DMS 273 treated with DMSO at 0.1 percent for 48 hours (cell line): ENCODE measurements at places on chromosomes 13 and 19.

- DNase-seq, result no peak
Measured at GRCh38 chr19:28239270-28239669, 973.7 kb downstream of the UQCRFS1 start.

GRCh38 chr19:3990815-3991117 is 5.5 kb upstream of the EEF2 start:
- no peak for DNase-seq

- DNase-seq, result no peak
Measured at GRCh38 chr13:107585469-107586180, 629.7 kb downstream of the LIG4 start.

DNA sequence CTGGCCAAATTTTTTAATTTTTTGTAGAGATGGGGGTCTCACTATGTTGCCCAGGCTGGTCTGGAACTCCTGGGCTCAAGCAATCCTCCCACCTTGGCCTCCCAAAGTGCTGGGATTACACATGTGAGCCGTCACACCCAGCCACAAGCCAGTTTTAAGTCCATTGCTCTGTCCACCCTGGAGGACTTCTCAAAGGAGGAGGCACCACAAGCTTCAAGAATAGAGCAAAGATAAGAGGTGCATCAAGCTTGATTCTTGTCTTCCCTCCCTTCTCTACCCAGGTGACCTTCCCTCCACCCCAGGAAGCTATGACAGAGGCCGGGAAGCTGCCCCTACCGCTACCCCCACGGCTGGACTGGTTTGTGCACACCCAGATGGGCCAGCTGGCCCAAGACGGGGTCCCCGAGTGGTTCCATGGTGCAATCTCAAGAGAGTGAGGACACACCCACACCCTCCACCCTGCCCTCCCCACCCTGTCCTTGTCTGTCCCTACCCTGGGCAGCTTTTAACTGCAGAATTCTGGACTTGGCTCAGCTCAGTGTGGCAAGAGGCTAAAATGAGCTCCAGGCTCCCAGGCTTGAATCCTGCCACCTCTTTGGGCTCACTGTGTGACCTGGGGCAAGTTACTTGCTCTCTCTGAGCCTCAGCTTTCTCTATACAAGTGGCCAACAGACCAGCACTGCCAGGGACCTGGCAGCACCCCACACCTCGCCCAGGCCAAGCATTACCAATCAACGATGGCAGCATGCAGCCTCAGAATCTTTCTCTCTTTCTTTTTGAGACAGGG is 5.2 kb downstream of the HSH2D start:
- DNase-seq, result no peak

- no peak for DNase-seq
Measured at GRCh38 chr13:112065867-112066623, 904 bp upstream of the SOX1 start.

- DNase-seq, result no peak
Measured at GRCh38 chr13:36673352-36673751, 468 bp upstream of the SERTM1 start.

- DNase-seq, result no peak
Measured at GRCh38 chr13:97307882-97308624, 85.9 kb downstream of the MBNL2 start.

DNA sequence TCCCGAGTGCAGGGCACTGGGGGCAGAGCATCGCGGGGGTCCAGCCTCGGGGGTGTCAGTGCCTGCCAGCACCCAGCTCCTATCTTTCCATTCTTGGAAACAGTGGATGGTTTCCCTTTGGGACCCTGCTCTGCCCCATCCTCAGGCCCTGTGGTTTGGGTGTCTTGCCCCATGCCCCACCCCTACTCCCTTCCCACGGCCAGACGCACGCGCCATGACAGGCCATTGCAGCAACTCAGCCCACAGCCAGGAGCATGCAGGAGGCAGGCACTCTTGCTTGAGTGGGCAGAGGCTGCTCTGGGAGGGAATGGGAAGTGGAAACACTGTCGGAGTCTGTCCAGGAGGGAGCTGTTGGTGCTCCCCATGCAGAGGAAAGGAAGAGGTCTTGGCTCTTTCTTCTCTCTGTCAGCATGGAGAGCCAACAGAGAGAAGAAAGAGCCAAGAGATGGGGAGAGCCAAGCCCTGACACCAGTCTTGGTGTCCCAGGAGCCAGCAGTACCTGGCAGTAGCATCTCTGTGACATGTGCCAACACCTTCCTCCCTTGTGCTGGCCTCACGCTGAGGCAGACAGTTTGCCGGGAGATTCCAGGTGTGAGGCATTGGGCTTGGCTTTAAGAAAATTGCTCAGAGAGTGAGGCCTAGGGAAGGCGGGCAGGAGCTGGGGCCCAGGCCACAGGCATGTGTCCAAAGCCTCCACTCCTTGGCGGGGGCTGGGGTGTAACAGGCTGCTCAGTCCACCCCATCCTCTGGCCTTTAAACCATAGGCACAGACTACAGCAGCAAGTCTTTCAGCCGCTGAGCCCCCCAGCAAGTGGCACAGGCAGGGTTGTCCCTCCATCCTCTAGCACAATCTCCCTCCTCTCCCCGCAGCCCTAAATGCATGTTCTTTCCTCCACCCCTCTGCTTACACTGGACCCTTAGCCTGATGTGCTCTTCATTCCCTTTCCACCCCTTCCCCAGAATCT is 86.7 kb upstream of the UQCRFS1 start:
- no peak for DNase-seq

DNA sequence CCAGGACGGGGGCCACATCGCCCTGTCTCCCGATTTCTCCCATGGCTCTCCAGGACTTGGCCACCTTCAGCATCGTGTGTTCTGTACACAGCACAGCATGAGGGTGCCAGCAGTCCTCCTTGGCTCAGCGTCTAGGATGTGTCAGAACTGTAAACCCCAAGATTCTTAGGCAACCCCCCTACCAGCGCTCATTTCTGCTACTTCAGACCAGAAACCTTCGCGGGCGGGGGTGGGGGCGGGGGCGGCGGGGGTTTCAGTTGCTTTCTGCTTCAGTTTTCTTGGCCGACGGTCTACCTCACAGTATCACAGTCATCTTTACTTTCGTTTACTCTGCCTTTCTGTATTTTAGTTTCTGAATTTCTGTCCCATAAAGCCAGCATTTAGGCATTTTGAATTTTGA is 82.4 kb downstream of the GGACT start:
- no peak for DNase-seq

DNA sequence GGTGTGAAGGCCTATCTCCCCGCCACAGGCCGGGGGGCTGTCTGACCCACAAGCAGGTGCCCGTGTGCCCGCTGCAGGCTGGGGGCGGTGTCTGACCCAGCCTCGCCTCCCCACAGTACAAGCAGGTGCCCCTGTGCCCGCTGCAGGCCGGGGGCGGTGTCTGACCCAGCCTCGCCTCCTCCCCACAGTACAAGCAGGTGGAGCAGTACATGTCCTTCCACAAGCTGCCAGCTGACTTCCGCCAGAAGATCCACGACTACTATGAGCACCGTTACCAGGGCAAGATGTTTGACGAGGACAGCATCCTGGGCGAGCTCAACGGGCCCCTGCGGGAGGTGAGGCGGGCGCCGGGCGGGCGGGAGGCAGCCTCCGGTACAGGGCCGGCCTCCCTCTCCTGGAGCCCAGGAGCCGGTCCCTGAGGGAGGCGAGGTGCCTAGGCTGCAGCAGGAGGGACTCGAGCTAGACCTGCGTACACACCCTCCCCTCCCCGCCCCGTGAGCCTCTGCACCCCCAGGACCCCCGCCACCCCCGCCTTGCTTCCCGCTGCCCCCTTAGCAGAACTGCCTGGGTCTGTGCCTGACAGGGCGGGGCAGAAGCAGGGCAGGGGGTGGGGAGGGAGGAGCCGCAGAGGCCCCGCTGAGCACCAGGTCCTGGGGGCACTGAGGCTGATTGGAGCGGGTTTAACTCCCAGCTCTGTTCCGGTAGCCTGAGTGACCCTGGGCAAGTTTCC is 20.6 kb downstream of the HCN2 start:
- no peak for DNase-seq

DNA sequence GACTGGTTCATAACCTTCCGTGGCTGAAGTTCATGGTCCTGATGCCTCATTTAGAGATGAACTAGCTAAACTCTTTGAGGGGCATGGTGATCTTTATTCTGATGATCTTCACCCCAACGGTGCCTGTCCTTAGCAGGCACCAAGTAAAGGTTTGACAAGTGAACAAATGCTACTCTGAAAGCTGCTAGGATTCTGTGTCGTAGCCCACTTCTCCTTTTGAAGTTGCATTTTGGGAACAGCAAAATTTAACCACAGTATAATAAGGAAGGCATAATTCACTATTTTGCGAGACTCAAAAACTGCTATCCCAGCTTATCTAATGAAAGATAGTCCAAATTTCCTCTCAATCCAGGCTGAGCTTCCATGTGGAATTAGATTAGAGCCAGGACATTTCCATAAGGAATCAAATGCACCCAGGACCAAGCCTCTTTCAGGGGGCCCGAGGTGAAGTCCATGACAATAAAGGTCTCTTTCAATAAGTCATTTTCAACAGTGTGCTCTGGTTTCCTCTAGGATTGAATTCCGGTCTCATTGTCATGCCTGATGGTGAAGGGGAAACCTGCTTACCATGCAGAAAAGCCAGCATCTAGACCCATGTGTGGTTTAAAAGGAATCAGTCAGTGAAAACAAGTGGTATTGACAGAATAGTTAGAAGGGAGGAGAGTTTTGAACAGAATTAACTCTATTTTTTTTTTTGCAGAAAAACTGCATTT is 23.1 kb downstream of the SIAH3 start:
- no peak for DNase-seq

DNA sequence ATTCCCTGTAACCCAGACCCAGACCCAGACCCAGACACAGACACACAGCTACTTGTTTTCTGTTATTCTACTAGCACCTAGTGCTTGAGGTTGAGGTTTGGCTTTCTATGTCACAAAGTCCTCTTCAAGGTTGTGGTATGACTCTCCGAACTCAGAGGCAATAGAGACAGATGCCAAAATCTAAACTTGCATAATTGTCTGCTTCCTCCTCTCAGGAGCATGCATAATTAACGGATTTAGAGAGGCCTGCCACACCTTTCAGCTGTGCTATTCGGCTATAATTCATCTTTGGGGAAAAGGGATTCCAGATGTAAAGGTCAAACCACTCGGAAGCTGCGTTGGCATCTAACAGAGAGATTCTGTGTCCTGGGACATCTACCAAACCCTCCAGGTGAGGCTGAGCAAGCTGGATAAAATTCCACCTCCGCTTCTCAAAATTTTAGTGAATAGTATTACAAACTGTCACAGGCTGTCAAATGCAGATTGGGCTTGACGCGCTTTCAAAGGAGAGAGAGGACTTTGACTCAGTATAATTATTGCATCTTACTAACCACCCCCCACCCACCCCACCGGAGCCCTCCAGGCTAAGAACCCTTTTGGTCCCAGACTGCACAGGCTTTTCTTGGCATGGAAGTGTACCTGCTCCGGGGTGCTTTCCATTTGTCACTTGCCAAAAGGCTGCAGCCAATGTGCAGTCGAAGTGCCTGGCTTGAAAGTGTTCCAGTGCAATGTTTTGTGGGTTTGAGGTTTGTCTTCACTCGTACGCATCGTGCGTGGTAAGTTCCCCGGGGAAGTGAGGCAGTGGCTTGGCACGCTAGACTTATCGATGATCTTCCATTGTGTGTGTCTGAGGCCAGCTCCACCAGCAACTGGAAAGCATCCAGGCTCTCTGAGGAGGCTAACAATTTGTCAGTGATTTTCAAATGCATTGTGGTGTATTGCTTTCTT is 194.1 kb downstream of the TDRD3 start:
- DNase-seq, result no peak

DNA sequence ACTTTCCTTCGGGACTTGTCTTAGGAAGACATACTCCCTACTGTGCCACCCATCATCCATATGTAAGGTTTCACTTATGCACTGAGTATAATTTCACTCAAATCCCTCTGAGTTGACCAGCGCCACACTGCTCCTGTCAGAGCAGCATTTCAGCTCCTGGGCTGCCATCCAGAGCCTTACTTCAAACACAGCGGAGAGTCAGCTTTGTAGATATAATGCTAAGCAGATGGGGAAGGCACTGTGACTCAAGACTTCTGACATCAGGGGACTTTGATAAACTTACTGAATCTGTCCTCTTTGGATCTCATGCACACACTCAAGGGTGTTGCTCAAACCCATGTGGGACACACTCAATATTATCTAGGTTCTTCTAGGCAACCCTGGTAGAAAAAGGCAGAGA is 34.9 kb downstream of the DOCK9 start:
- DNase-seq, result no peak

DNA sequence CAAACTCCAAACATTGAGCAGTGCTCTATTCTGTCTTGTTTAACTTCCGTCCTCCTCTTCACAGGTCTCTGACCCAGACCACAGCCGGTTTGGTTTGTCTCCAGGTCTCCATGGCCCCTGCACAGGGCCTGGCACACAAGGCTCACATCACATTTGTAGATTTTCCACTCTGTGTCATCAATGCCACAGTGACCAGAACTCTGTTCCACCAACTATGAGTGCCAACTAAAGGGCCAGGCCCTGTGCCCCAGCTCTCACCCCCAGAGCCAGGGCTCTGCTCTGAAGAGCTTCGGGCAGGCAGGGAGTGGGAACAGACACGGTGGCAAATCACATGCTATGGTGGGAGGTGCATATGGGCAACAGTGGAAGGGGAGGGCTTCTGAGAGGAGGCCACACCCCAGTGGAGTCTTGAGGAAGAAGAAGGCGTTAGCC is 16.0 kb downstream of the SMG9 start:
- DNase-seq, result no peak

DNA sequence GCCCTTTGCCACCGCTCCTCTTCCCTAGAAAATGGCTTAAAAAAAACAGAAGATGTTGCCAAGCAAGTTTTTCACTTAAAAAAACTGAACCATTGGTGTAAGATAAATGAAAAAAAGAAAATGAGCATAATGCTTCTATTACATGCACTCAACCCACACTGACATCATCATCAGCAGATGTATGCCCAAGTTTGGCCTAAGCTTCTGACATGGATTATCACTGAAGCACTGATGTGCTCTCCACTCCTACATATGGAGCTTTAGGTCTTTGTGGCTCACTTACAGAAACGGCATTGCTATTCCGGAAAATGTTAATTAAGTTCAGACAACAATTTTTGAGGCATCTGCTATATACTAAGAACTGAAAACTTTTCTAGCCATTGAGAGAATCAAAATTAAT is 8.0 kb downstream of the RXFP2 start:
- no peak for DNase-seq

DNA sequence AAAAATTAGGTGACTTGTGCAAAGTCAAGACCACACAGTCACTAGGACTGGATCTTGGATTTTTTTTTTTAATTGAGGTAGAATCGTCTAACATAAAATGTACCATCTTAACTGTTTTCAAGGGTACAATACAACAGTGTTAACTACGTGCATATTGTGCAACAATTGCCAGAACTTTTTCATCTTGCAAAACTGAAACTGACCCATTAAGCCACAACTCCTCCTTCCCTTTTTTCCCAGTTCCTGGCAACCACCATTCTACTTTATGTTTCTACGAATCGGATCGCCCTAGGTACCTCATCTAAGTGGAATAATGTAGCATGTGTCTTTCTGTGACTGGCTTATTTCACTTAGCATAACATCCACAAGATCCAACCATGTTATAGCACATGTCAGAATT is 37.5 kb upstream of the POMP start:
- no peak for DNase-seq

- DNase-seq, result no peak
Measured at GRCh38 chr13:40120781-40121180, 465.3 kb downstream of the COG6 start.

GRCh38 chr19:42287827-42288107 is 14.2 kb upstream of the PRR19 start:
- no peak for DNase-seq

- no peak for DNase-seq
Measured at GRCh38 chr13:46313432-46314257, 73.4 kb downstream of the RUBCNL start.

- DNase-seq, result no peak
Measured at GRCh38 chr13:90170208-90170607, 1177.3 kb upstream of the MIR17HG start.
